ENCODE measurements at places on chromosomes 5 and 9. TPM values are rescaled to one million over a fixed set of nuclear protein-coding genes. Genes with fewer than 3 reads are reported as not detected.

The RICTOR gene
- 18.0 TPM for total RNA-seq

GRCh38 chr9:14956208-14956607 lies 46.0 kb upstream of the FREM1 start:
- no peak for DNase-seq

The SV2C gene
- not detected for total RNA-seq

- no peak for DNase-seq
Observed at GRCh38 chr9:78590068-78590467, 293.1 kb downstream of the PSAT1 start.

DNA sequence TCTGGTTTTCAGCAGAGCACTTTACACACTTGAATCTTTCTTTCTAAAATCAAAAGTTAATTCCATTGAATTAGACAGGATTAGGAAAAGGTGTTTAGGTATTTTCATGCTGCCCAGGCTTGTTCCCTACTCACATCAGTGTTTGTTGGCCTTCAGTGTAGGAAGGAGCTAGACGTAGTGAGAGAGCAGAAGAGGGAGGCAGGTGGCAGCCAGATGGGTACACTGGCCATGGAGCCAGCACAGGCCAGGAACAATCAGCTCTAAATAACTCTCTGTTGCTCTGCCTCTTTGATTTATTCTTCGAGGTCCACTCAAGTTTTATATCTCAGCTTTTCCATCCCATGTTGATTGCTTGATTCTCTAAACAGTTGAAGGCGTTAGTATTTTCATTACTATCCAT lies 529.6 kb downstream of the PSAT1 start:
- no peak for DNase-seq

- no peak for DNase-seq
Observed at GRCh38 chr5:151218177-151218576, 5.7 kb downstream of the CCDC69 start.

- DNase-seq: no peak
Observed at GRCh38 chr9:123113185-123113584, 79.7 kb downstream of the GPR21 start.

DNA sequence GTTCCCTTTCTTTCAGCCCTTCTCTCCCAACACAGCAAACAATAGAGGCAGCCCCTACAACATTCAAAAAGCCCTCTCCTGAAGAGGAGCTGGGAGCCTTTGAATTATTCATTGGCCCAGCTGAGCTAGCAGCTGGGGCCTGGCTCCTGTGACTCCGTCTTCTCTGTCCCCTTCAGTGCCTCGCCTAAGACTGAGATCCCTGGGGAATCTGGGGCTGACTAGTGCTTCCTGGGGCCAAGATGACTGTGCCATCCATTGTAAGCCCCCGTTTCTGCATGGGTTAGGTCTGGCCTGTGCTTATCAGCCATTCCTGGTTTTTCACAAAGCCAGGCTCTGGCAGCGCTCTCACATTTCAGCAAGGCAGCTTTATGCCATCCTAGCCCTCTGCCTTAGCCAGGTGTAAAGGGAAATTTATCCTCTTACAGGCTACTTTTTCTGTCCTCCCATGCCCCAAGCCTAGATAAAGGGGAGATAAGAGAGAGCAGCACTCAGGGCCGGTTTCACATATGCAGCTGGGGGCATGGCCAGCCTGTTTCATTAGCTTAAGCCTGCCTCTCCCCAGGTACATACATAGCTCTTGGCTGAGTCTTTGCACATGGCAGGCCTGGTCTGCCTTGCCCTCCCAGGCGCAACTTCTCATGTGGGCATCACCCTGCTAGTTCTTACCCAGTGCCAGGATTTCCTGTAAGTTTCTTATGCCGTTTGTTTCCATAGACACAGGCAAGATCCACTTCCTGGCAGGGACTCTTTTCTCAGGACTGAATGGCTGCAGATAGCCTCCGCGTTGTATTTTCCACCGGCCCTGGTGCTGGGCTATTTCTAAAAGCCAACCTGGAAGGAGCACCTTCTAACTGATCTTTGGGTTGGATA lies 15.8 kb downstream of the PTPA start:
- no peak for DNase-seq

The FGFR4 gene
- 0.98 TPM for total RNA-seq

DNA sequence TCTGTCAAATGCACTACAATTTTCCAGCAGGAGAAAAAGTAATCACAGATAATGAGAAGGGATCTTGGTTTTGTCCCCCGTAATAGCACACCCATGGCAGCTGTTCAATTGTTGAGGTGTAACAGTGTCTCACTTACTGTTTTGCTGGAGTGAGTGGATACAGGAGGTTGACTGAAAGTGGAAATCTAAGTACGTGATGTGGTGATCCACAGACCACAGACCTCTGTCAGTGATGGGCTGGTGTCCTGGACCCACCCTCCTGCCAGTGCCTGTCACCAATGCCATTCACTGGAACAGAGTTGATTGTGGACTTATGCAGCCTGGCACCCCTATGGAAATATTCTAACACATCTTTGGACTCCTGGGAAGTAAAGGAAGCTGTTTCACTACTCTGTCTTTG lies 261.7 kb downstream of the TRPM3 start:
- no peak for DNase-seq

GRCh38 chr5:107487056-107487542 lies 183.6 kb downstream of the EFNA5 start:
- DNase-seq: no peak

DNA sequence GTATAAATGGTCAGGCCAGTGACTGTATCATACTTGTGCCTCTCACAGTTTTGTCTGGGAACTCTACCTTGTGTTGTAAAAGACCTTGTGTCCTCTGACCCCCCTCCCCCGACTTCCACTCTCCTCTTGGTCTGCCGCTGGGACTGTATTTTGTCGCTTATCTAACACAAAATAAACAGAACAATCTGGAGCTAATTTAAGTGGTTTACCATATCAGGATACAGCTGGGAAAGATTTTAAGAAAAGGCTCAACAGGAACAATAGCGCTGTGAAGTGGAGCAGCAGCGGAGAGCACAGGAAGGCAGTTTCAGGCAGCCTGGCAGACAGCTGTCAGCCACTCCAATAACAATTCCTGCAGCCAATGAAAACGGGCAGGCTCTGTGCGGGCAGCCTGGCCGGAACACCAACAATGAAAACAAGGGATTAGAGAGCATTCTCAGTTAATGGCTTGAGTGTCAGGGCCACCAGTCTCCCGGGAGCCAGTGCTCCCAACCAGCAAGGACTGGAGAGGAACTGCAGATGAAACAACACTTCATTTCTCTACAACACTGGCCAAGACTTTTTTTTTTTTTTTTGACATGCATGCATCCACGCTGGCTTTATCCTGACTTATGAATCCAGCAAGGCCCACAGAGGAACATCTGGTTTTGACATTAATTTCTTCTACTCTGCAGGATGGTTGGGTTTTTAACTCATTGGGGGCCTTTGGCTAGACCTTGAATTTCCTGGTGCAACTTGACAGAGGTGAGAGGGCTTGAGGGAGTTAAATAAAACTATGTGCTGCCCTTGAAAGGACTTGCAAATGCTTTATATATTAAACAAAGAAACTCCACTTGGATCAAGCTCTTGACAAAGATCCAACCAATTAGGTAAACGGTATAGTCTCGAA lies 76.7 kb downstream of the ARSB start:
- DNase-seq: no peak

GRCh38 chr5:15501091-15501791 lies 1.3 kb downstream of the FBXL7 start:
- no peak for DNase-seq

Data from activated T-cell treated with anti-CD3 and anti-CD28 coated beads, Interleukin-2, amount 50 U/mL, for 4 hours (primary cell).